ENCODE measurements at places on chromosomes 12 and 14.

DNA sequence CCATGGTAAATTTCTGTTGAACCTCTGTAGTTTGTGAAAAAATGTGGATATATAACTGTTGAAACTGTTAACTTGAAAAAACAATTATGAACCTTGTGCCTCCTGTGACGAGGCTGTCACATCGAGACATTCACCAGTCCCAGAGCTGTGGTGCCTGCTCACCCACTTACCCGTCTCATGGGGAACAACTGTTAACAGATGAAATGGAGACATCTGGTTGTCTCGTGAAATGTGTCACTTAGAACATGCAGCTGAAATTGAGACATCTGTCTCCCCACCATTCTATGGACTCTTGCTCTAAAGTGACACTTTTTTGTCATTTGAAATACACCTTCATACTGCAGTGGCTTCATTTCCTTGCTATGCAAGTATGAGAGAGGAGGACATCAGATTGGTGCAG is 240.6 kb downstream of the GXYLT1 start:
- DNase-seq, result no peak

DNA sequence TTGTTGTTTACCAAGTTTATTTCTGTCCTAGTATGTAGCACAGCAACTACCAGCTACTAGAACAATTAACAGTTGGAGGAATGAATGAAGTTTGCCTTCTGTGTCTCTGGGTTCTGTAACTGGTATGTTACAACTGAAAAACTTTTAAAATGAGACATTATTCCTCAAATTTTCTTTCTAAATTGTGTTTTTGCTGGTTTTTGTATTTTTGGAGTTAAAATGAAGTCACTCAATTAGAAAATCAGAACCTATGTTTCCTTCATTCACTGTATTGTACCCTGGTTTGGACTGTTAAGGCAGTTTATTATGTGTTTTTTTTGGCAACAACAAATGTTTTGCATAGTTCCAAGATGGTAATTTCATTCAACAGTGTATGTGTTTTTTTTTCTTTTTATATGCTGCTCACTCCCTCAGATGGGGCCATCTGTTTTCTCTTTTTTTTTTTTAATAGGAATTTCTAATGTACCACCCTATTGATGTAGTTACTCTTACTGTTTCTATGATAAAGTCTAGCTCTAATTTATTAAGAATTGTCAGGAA is 30.2 kb upstream of the EVL start:
- no peak for DNase-seq

GRCh38 chr12:59858508-59859170 is 262.8 kb downstream of the SLC16A7 start:
- no peak for DNase-seq

DNA sequence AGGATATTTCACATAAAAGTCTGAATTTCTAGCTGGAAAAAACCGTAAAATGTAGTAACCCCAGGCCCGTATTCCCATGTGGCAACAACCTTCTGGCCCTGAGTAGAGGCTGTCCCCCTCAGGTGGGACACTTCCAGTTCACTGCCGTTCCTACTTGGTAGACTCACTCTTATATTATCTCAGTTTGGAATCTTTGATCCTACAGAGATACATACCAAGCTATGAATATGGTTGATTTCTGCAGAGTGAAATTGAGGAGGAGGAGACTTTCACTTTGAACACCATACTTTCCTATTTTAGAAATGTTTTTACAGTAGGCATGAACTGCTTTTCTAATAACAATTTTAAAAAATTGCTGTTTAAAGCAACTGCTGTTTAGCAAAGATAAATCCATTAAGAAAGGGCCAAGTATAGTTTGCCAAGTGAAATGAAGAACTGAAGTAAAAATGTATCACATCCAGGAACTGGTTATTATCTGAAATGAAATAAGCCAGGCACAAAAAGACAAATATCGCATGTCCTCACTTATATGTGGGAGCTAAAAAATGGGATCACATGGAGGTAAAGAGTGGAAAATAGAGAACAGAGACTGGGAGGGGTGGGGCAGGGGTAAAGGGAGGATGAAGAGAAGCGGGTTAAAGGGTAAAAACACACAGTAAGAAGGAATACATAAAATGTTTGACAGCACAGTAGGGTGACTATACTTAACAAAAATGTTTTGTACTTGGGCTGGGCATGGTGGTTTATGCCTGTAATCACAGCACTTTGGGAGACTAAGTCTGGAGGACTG is 92.8 kb upstream of the METAP2 start:
- no peak for DNase-seq

GRCh38 chr14:100078997-100079725 is 13.9 kb downstream of the EVL start:
- peak; percentile 65 for DNase-seq

DNA sequence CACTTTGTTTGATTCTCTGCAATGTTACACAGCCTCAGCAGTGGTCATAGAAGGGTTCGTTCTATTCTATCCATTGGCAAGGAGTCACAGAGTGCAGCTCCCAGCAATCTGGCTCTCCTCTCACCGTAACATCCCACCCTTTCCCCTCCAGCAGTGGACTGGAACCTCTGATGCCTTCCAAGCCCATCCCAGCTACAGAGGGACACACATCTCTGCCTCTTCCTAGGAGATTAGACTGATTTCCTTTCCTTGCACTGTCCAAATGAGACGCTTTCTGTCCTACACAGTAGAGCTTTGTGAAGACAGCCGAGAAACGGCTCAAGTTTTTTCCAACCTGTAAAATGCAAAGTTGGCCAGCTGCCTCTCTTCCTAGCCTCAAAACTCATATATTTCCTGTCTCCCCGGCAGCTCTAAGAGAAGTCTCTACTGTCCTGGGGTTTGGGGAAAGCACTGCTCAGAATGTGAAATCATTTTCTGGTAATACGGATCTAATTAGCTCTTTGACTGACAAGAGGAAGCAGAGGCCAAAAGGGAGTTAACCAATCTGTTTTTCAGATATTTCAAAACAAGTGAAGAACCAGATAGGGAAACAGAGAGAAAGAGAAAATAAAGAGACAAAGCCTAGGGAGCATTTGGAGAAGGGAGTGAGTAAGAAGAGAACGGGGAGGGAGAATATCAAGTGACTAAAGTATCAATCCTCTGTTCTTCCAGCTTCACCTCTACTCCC is 516 bp downstream of the NINJ2 start:
- no peak for DNase-seq
